ENCODE measurements at places on chromosomes 2 and 18.

- DNase-seq: no peak
Measured at GRCh38 chr2:222715742-222716141, 44.3 kb downstream of the MOGAT1 start.

DNA sequence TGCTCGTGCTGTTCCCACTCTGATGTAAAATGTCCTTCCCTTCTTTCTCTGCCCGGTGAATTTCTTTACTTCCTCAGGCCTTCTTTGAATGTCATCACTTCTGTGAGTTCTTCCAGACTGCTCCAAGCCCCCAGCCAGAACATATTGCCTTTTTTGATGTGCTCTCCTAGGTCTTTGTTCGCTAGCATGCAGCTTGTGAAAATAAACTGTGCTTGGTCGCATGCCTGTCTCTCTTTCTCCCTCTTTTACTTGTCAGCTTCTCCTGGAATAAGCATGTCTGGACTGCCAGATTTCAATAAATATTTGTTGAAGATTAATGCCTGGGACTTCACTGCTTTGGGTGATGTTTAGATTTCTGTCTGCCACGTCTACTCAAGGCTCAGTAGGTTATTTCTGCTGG, 82.7 kb upstream of the ARHGAP28 start:
- no peak for DNase-seq

- no peak for DNase-seq
Measured at GRCh38 chr2:227150222-227150936, 13.6 kb downstream of the COL4A4 start.

DNA sequence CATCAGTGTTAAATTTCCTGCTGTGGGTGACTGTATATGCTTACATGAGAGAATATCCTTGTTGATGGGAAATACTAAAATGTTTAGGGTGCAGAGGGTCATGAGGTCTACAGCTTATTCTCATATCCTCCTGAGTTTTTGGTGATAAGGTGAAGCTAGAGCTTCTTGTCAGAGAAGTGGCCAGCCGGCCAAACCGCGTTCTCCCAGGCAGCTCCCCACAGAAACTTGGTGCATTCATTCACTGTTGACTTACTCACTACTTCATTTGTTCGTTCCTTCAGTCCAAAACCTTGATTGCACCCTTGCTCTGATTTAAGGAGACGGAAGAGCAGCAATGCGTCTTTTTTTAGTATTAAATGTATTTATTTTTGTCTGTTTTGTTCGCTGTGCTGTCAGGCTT, 8.7 kb downstream of the SNED1 start:
- DNase-seq: no peak

- no peak for DNase-seq
Measured at GRCh38 chr2:189570570-189571031, 10.0 kb downstream of the SLC40A1 start.

- no peak for DNase-seq
Measured at GRCh38 chr2:115942800-115943199, 1500.4 kb downstream of the DPP10 start.

GRCh38 chr2:19337202-19337601, 21.2 kb downstream of the OSR1 start:
- DNase-seq: no peak

- DNase-seq: no peak
Measured at GRCh38 chr2:149224543-149224942, 105.8 kb upstream of the LYPD6 start.

GRCh38 chr2:119645173-119645855, 33.7 kb upstream of the TMEM177 start:
- DNase-seq: no peak

DNA sequence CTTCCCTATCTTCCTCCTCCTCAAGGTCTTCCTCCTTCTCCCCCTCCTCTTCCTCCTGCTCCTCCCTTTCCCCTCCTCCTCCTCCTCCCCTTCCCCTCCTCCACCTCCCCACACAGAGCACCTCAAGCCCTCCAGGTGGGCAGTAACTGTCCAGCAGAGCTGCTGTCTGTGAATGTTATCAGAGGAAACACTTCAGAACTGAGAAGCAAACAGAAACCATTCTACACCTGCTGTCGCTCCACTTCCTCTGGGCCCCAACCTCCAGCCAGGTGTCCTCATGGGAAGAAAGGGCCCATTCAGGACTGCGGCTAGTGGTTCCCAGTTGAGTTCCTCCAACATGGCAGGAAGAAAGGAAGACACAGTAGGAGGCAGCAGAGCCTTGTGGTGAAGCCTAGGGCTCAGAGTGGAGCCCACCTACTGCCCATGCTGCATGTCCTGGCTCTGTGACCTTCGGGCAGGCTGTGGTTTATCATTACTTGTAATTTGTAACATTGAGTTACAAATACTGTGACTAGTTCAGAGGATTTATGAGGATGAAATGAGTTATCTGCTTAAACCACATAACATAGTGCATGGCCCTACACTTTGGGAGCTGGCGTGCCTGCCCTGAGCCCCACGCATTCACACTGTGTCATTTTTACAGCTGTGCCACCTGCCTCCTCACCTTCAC, 165.9 kb upstream of the ID2 start:
- peak; percentile 84 for DNase-seq

DNA sequence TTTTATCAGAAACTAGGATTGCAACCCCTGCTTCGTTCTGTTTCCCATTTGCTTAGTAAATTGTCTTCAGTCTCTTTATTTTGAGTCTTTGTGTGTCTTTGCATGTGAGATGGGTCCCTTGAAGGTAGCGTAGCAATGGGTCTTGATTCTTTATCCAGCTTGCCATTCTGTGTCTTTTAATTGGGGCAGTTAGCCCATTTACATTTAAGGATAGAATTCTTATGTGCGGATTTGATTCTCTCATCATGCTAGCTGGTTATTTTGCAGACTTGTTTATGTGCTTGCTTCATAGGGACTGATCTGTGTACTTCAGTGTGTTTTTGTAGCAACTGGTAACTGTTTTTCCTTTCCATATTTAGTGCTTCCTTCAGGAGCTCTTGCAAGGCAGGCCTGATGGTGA, 73.5 kb downstream of the EPC2 start:
- no peak for DNase-seq

DNA sequence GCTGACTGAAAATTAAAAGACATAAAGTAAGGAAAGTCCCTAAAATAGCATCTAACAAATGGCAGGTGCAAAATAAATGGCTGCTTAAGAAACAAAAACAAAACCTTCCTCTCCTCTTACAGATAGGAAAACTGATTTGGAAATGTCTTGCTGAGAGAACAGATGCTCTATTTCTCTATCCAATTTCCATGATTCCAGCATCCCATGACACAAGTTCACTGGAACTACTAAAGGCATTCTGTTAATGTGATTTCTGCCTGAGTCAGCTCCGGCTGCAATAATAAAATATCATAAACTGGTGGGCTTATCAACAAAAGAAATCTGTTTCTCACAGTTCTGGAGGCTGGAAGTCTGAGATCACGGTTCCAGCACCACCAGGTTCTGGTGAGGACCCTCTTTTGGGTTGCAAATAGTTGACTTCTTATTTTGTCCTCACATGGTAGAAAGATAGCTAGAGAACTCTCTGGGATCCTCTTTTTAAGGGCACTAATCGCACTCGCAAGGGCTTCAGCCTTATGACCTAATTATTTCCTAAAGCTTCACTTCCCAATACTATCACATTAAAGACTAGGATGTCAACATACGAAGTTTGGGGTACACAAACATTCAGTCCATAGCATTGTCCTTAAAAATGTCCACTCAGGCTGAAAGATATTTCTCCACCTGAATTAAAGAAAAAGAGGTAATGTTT, 78.2 kb upstream of the GALNT3 start:
- DNase-seq: no peak

DNA sequence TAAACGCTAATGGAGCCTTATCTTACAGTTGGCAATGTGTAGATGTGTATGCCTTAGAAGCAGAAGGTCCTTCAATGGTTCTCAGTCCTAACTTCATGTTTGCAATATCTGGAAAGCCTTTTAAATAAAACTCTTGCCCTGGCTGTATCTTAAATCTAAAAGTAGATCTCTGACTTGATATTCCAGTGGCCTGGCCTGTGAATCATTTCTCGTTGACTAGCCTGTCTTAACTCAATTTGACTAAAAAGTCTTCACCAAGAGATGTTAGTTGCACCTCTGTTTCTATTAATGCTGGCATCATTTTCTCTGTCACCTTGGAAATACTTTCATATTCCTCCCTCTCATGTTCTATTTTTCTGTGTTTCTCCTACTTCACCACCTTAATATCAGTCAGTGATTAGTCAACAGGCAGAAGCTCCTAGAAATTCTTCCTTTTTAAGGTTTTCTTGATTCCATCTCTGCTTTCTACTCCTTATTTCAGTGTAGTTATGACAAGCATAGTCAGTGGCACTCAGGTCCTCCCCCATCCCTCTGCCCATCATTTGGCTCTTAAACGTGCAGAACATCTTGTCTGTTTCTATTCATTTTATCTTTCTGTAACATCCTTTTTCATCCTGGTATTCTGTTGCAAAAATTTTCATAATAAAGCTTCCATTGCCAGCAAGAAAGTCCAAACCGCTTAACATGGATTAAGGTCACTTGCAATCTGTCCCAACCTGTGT, 4.3 kb downstream of the ITGAV start:
- DNase-seq: no peak

GRCh38 chr2:189092936-189093335, 86.6 kb downstream of the COL5A2 start:
- DNase-seq: no peak

GRCh38 chr2:127576433-127577207, 41.1 kb downstream of the MYO7B start:
- DNase-seq: no peak

DNA sequence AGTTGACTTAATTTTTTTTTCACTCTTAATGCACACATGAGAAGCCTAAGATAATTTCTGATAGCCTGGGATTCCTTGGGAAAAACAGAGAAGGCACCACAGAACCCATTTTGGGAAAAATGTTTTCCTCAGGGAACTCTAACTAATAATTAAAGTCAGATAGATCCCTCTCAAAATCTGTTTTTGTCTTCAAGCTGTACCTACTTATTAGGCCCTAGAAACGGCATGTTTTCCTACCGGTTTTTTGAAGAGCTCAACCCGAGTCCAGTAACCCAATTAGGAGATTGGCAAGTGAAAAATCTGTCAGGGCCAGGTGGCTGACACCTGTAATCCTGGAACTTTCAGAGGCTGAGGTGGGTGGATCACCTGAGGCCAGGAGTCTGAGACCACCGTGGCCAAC, 16.1 kb upstream of the PDK1 start:
- DNase-seq: no peak

DNA sequence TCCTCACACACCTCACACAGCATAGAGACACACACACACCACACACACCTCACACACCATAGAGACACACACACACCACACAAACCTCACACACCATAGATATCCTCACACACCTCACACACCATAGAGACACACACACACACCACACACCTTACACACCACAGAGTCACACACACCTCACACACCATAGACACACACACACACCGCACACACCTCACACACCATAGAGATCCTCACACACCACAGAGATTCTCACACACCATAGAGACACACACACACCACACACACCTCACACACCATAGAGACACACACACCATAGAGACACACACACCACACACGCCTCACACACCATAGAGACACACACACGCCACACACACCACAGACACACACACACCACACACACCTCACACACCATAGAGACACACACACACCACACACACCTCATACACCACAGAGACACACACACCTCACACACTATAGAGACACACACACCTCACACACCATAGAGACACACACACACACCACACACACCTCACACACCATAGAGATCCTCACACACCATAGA, 270.6 kb downstream of the CYRIA start:
- DNase-seq: no peak

DNA sequence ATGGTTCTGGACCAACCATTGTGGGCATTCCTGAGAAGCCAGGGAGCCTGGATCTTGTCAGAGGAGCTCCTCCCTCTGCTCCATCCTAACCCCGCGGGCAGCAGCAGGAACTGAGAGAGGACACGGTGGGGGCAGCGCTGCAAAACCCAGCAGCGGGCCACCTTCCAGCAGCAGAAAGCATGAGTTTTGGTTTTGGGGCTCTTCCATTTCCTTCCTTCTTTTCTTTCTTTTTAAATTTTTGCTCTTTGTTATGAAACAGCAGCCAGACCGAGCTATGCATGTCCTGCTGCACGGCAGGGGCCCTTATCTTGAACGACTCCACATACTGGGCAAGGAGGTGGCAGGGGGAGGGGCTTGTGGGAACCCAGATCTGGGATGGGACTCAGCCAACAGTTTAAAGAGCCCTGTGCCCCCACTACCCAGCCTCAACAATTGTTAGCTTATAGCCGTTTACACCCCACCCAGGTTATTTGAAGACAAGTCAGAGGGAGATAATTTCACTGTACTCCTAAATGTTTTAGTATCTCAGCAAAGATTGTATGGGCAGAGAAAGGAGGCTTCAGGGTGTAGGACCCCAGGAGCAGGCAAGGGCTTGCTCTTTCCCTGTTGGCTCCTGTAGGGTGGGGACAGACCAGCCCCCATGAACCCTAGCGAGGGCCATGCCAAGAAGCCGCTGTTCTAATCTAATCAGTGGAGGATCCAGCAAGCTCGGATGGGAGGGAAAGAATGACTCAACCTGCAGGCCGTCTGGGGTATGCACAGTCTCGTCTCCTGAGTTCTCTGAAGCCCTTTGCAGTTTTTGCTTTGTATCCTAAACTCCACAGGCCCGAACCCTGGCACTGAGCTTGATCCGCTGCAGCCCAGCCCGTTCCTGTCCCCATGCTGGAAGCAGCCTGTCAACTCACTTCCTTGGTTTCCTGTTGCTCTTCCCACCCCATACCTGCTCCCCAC, 75.3 kb downstream of the LRRFIP1 start:
- no peak for DNase-seq

DNA sequence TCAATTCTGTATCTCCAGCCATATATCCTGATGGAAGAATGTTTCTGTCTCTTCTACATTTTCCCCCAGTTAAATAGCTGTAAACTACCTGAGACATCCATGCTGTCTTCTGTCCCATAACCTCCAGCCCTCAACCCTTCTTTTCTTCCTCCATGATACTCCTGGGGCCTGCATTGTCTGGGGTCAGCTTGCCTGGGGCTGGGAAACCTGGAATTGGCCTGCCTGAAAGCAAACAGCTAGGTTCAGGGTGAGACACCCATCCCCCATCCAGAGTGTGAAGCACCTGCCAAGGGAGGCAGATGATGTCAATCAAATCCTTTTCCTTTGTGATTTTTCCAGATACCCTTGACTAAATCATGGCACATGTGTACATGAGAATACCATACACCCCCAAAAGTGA, 313.7 kb upstream of the MGAT5 start:
- no peak for DNase-seq

- DNase-seq: no peak
Measured at GRCh38 chr2:65420712-65421431, 11.5 kb downstream of the SPRED2 start.

GRCh38 chr2:73068147-73068546, 3.4 kb downstream of the SFXN5 start:
- DNase-seq: no peak

GRCh38 chr2:32357318-32358110, 691 bp downstream of the BIRC6 start:
- DNase-seq: no peak

DNA sequence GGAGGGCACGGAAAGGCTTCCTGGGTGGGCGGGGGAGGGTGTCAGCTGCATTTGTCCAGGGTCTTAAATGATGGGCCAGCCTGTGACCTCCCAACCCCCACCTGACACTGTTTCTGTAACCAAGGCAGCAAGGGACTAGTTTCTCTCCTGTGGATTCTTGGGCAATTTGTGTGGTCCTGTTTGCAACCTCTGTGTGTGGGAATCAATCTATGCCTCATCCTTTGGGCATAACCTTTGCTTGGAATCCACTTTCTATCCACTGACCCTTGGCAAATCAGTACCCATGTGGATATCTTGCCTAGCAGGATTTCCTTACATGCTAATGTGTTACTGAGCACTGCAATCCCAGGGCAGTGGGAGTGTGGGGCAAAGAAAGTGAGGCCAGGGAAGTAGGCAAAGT, 54.1 kb downstream of the GPR39 start:
- no peak for DNase-seq

GRCh38 chr2:207828361-207829057, 58.8 kb upstream of the FZD5 start:
- no peak for DNase-seq

Measured in NCI-H187 treated with DMSO at 0.1 percent for 48 hours (cell line).